Heart right ventricle (tissue), 16 donors: ENCODE measurements at places on chromosomes 6 and 20. TPM values are rescaled to one million over a fixed set of nuclear protein-coding genes. Genes with fewer than 3 reads are reported as not detected.

HLA-DQB1 gene
- polyA plus RNA-seq = 18.8 TPM

- DNase-seq = no peak
Observed at GRCh38 chr6:31572041-31572911, at the start of gene LTA. Gene LTA (plus strand): TSS chr6:31572289. CDS start chr6:31572743, 454 bp downstream.

ANKRD66 gene
- not detected for polyA plus RNA-seq

GRCh38 chr20:33781133-33781532 lies 30.0 kb upstream of the CHMP4B start:
- no peak for DNase-seq

DNA sequence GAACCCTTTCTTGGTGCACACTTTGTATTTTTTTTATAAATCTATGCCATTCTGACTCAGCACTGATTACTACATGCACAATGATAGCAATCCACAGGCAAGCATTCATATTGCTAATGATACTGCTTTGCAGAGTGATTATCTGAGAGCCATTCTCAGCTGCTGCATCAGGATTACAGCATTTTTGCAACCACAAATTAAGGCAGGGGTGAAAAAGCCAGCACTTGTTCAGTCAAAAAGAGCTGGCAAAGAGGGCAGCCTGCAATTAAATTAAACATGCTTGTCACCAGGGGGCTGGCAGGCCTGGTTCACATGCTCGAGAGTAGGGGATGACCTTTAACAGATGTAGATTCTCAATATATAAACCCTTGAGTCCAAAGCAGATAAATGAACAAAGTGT lies 40.7 kb upstream of the SLC17A4 start:
- no peak for DNase-seq

ZNF334 gene
- polyA plus RNA-seq = 0.64 TPM

- DNase-seq = no peak
Observed at GRCh38 chr6:104698979-104699378, 160.7 kb downstream of the HACE1 start.

DNA sequence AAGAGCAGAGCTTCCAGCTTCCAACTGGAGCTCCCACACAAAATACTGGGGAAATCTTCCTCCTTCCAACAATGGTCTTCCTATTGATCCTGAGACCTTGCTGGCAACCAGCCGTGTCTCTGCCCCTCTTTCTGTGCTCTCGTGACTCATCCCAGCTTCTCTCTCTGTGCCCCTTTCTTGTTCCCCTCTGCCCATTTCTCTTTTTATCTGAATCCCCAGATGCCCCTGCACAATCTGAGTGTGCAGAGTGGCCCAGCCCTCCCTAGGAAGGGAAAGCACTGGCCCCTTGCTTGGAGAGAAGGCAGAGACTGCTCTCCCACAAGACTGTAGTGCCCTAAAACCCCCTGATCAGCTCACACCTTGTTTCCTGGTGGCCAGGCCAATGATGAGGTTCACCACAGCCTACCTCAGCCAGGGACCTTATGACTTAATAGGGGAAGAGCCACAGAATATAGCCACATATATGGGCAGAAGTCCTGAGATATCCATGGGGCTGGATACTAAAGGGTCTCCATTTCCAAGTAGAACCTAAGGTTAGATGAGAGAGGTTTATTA lies 23.1 kb upstream of the MAS1L start:
- no peak for DNase-seq

- no peak for DNase-seq
Observed at GRCh38 chr6:157429248-157429647, 48.3 kb downstream of the ZDHHC14 start.

PHACTR3 gene
- polyA plus RNA-seq = 0.54 TPM

DNA sequence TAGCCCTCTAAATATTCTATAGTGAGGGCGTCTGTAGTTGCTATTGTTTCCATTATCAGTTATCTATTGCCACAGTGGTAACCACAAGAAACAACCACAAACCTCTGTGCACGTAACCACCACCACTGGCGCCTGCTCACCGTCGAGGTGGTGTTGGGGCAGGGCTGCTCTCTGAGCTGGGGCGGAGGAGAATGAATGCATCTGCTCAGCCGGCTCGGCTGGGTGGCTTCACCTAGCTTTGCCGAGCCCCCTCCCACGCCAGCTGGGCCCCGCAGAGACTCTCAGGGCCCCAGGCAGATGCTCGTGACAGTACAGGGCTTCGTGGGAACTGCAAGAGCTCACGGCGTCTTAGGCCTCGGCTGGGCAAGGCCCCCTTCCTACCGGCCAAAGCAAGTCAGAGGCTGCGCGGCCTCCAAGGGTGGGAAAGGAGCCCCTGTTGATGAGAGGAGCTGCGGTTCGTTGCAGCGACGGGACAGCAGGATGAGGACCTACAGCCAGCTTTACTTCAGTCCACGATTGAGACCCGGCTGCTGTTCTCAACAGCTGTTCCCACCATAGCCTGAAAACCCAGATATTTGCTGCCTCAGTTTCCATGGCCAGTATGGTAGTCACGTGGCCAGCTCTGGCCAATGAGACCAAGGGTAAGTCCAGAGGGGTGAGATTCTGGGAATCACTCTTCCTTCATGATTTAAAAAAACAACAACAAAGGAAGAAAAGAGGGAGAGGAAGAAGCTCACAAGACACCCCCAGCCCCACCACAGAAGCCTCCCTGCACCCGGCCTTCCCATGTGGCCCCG lies 120.2 kb upstream of the AFDN start:
- no peak for DNase-seq

DNA sequence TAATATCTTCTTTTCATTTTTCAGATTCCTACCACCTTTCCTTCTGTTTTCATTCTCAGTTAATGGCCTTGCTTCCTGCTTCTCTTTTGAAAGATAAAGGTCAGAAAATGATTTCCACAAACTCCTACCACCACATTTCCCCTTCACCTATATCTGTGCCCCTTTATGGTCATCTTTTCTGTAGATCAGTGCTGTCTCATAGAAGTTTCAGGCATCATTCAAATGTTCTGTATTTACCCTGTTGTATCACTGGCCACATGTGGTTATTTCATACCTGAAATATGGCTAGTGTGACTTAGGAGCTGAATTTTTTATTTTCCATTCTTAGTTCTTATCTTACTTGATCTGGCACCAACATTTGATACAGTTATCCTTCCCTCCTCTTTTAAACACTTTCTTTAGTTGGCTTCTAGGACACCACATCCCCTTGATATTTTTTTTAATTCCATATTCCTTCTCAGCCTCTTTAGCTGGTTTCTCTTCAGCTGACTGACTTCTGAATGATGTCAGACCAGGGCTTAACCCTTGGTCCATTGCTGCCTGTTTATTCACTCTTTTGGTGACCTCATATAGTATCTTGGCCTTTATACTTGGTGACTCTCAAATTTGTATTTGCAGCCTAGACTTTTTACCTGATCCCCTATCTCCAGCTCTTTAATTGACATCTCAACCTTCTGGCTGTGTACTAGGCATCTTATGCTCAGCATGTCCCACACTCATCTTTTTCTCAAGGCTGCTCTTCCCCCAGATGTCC lies 81.0 kb downstream of the ATRN start:
- no peak for DNase-seq

FANCE gene
- polyA plus RNA-seq = 2.4 TPM

DNA sequence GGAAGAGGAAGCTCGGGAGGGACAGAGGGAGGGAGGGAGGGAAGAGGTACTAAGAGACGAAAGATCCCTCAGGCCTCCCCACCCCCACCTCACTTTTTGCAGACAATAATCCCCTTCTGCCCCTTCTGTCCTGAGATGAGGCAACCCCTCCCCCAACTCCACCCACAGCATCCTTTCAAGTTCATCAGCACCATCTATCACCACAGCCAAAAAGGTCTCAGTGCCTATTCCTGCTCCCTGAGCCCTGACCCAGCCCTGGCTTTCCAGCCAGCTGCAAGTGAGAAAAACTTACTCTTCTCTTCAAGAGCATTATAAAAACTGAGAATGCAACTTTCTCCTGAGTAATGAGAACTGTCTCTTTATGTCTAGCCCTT lies 133.2 kb upstream of the LRFN2 start:
- DNase-seq = no peak

TAAR8 gene
- polyA plus RNA-seq = not detected
